ENCODE measurements at places on chromosomes 1 and 21.

DNA sequence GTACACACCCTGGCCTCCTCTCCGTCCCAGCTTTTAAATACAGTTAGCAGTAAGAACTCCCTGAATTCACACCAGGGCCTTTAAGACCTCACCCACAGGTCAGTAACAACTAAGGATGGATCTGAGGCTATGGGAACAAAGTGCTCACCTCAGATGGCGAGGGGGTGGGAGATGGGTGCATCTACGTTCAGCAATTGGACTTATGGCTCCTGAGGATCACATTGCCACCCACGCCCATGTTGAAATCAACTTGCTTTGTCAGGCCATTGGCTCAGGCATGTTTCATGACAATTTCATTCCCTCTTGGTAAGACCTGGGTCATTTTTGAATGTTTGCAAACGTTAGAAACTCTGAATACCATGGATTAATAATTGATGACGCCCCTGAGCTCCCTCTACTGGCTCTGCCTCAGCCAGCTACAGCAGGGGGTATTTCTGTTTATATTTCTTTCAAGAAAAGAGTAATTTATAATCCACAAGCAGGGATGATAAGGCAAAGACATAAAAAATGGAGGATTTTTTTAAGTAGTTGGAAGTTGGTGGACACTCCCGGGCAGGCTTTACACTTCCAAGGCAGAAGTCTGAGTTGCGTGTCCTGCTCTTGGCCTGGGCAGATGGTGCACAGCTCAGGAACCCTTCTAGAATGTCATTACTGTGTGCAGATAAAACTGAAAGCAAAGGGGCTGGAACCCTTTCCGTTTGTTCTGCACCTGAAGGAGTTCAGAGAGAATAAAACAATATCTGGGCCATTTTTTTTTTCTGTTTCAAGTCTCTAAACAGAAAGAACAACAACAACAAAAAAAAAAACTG lies 13.7 kb upstream of the LBR start:
- DNase-seq, result no peak

- DNase-seq, result no peak
Observed at GRCh38 chr1:47594627-47595026, 156.8 kb downstream of the FOXD2 start.

DNA sequence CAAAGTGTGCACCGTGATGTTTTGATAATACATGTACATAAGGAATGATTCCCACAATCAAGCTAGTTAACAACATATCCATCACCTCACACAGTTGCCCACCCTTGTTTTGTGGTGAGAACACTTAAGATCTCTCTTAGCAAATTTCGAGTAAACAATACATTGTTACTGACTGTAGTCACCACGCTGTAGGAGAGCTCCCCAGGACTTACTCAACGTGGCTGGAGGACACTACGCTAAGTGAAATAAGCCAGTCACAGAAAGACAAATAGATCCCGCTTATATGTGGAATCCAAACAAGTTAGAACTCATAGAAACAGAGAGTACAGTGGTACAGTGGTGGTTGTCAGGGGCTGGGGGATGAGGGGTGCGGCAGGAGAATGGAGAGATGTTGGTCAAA lies 24.8 kb downstream of the GPR137B start:
- no peak for DNase-seq

GRCh38 chr1:153540394-153541361 lies at the start of gene S100A5:
S100A5 (minus strand) TSS chr1:153540934; CDS start chr1:153540191, 743 bp downstream.
- DNase-seq, result no peak

GRCh38 chr1:179767996-179768395 lies 24.9 kb downstream of the FAM163A start:
- no peak for DNase-seq

- DNase-seq, result no peak
Observed at GRCh38 chr1:226862890-226863289, 7.5 kb upstream of the PSEN2 start.

- DNase-seq, result no peak
Observed at GRCh38 chr1:65539266-65540131, 119.0 kb downstream of the LEPR start.

GRCh38 chr1:230365723-230366307 lies 60.3 kb downstream of the PGBD5 start:
- no peak for DNase-seq

GRCh38 chr1:87358219-87358618 lies 29.5 kb downstream of the LMO4 start:
- no peak for DNase-seq

- DNase-seq, result no peak
Observed at GRCh38 chr1:19734472-19734999, 65.2 kb downstream of the TMCO4 start.

DNA sequence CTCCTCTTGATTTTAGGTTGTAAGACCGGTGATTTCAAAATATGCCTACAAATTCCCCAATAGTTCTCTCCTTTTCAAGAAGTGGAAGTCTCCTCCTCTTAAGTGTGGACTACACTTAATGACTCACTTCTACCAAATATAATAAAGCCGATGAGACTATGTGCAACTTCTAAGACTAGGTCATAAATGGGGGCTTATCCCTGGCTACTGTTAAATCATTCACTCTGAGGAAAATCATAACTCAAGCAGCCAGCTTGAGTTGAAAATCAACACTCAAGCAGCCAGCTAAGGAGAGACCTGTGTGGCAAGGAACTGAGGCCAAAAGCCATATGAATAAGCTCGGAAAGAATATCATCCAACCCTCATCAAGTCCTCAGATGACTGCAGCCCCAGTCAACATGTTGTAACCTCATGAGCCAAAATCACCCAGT lies 49.6 kb upstream of the PSMG1 start:
- DNase-seq, result no peak

DNA sequence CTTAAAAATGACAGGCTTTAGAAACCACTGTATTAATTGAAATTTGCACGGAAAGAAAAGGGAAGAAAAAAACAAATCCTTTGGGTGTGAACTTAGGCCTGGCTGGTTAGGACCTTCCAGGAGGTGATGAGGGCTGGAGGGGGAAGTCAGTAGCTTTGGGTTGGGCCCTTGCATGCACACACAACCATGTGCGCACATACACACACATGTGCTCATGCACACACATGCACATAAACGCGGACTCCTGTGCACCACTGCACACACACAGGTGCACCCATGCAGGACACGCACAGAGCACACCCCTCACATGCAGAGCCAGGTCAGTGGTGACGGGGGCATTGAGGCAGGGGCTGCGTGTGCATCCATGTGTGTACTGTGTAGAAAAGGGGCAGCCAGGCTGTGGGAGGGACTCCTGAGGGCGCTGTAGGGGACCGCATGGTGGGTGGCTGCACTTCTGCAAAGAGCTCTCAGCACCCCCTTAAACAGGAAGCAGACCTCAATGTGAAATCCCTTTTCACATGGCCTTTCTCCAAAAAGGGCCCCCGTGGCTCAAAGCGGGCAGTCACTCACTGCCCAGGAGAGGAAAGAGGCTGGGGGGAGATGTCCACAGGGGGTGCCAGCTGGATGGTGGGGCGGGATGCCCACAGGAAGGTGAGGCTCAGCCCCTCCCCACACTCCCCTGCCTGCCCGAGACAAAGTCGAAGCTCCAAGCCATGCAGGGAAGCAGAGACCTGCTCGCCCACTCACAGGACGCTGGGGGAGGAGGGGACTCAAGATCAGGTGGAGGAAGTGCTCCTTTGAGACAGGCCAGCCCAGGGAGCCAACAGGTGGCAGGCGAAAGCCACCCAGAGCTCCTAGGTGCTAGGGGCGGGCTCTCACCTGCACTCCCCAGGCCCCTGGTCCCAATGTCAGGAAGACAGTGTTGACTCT lies 95.2 kb downstream of the ITPKB start:
- DNase-seq, result no peak

DNA sequence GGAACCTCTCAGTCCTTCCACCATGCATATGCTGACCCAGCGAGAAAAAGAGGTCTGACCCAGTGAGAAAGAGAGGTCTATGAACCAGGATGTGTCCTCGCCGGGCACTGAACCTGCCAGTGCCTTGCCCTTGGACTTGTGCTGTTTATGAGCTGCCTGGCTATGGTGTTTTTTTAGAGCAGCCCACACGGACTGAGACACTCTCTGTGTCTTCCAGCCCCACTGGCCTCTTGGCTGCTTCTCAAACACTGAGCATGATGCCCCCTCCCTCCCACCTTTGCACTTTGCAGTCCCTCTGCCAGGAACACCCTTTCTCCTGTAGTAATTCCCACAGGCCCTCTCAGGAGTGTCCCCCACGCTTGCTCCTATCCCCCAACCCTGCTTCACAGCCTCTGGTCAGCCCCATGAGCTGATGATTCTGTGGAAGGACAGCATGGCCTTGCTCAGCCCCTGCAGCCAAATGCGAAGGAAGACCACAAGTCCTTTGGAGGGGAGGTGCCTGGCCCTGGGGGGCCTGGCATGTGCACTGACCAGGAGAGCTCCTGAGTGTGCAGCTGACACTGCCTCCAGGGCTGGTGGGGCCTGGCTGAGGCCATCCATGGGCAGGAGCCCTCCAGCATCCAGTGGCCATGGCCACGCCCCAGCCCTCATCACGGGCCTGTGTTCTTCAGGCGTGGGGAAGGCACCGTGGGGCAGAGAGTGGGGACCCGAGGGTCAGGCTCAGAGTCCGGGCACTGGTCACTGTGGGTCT lies 23.8 kb downstream of the WNT3A start:
- no peak for DNase-seq

- peak; percentile 75 for DNase-seq
Observed at GRCh38 chr21:38805328-38806152, at the start of gene ETS2. ETS2 (plus strand) TSS chr21:38805929; CDS start chr21:38810035, 4,106 bp downstream.

- peak; percentile 81 for DNase-seq
Observed at GRCh38 chr21:38352536-38353219, 95.9 kb downstream of the KCNJ15 start.

GRCh38 chr1:167722870-167723251 lies 1.1 kb downstream of the MPZL1 start:
- DNase-seq, result no peak

DNA sequence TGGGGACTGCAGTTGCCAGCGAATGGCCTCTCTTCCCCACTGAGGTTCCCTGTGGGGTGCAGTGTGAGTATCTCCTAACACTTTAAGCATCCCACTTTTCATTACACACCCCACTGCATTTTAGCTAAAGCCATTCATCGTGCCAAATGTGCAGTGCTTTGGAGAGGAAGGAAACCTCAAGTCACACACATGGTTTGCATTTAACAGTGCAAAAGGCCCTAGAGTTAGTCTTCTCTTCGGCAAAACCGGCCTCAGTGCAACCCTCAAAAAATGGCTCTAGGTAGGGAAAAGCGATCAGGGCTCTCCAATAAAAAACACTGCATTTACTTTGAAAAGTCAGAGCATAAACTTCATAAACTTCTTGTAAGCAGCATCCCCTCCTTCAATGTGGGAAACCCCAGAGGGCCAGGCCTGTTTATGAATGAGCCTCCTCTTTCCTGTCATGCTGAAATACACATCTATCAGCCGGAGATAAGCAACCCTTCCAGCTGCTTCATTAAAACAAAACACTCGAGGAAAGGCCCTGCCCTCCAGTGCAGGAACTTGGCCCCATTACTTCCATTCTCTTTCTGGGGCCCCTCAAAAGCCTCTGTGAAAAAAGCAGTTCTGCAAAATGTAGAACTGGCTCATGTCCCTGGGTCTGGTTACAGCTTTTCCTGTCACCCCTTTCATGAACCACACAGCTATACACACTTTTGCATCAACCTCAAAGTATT lies 184.0 kb downstream of the CDC7 start:
- no peak for DNase-seq

- DNase-seq, result peak; percentile 49
Observed at GRCh38 chr1:182588500-182589396, at the start of gene RNASEL. RNASEL (minus strand) TSS chr1:182589256; CDS start chr1:182586806, 2,450 bp downstream.

Measured in endothelial cell (in vitro differentiated cells).